Pancreas (tissue), 10 donors: ENCODE measurements at places on chromosomes 5 and 9. TPM values are rescaled to one million over a fixed set of nuclear protein-coding genes. Genes with fewer than 3 reads are reported as not detected.

DNA sequence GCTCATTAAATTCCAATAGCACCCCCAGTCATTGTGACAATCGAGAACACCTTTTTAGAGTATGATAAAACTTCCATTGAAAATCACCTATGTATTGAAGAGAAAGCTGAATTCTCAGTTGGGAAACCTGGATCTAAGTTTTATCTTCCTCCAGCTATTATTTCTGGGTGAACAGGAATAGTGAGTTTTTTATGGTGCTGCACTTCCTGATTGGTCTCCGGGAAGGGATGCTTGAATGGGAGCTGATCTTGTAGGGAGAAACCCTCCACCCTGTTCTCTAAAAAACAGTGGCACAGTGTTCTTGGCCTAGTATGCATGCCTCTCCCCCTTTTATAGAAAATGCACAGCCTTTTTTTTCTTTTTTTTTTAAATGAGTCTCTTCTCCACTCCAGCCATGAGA, 112.2 kb downstream of the ACTBL2 start:
- no peaks in the 10 kb centered on the region for H3K4me1 ChIP-seq
- H3K36me3 ChIP-seq, result no peaks in the 10 kb centered on the region
- no peaks in the 10 kb centered on the region for H3K27me3 ChIP-seq
- no peak overlapping the region for H3K27ac ChIP-seq
- H3K4me3 ChIP-seq, result no peak overlapping the region

CD72 gene
- 0.88 TPM for total RNA-seq

DYNC2I2 gene
- 19.5 TPM for total RNA-seq

GRCh38 chr5:178637356-178638074, 10.7 kb upstream of the CLK4 start:
- no peak overlapping the region for H3K27ac ChIP-seq
- H3K27me3 ChIP-seq, result no peaks in the 10 kb centered on the region
- H3K4me3 ChIP-seq, result no peak overlapping the region
- H3K4me1 ChIP-seq, result no peaks in the 10 kb centered on the region
- no peaks in the 10 kb centered on the region for H3K36me3 ChIP-seq
- DNase-seq, result no peak

TMEM215 gene
- not detected for total RNA-seq

DNA sequence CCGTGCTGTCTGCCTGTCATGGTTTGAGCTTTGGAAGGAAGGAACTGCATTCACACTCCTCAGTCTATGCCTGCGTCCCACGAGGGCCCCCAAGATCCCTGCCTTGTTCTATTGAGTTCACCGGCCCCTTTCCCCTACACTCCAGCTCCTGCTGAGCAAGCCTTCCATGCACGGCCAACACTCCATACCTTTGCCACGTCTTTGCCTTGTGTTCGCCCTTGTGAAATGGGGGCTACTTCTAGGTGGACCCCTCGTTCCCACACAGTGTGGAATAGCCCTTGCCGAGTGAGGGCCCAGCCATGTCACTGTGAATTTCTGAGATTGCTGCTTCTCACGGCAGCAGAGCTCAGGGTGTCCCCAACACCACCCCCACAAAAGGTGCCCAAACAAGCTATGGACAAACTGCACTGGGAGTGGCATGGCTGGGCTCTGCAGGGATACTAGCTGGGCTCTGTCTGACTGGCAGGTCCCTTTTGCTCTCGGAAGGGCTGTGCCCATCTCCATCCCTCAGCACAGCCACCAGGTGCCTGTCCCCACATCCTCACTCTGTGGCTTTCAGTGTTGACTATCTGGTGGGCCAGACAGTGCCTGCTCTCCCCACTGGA, 67.9 kb upstream of the ADAMTS2 start:
- H3K4me1 ChIP-seq, result no peaks in the 10 kb centered on the region
- H3K27ac ChIP-seq, result no peak overlapping the region
- H3K4me3 ChIP-seq, result no peak overlapping the region
- H3K27me3 ChIP-seq, result no peaks in the 10 kb centered on the region

DNA sequence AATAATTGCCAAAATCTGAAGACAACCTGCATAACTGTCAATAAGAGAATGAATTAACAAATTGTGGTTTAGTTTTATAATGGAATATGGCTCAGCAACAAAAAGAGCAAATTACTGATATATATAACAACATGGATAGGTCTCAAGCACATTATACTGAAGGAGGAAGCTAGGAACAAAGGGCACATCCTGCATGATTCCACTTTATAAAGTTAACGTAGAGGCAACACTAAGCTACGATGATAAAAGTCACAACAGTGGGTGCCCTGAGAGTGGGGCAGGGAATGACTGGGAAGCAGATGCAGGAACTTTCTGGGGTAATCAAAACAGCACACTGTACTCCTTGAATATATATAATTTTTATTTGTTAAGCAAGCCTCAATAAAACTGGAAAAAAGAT, 165.2 kb downstream of the RMI1 start:
- H3K27me3 ChIP-seq, result peaks cover 13% of the 10 kb centered on the region
- H3K27ac ChIP-seq, result no peak overlapping the region
- peaks cover 4% of the 10 kb centered on the region for H3K4me1 ChIP-seq
- DNase-seq, result no peak
- H3K4me3 ChIP-seq, result no peak overlapping the region

CCDC69 gene
- 19.9 TPM for total RNA-seq

PTPRD gene
- total RNA-seq, result 4.4 TPM

PCSK1 gene
- 4.3 TPM for total RNA-seq

ADCY2 gene
- total RNA-seq, result 0.47 TPM
